ENCODE measurements at places on chromosomes 16 and 17.
A peak's percentile ranks its signal among the peaks of the same experiment; 100 is the strongest.

GRCh38 chr17:2821868-2822267, 25.6 kb downstream of the RAP1GAP2 start:
- no peak for DNase-seq

- DNase-seq, result no peak
These were observed 46.5 kb downstream of the AIPL1 start for GRCh38 chr17:6388416-6388815.

- no peak for DNase-seq
These were observed 793 bp upstream of the IRX3 start for GRCh38 chr16:54287131-54288029.

- no peak for DNase-seq
These were observed 1.3 kb downstream of the C17orf58 start for GRCh38 chr17:67994817-67995569.

DNA sequence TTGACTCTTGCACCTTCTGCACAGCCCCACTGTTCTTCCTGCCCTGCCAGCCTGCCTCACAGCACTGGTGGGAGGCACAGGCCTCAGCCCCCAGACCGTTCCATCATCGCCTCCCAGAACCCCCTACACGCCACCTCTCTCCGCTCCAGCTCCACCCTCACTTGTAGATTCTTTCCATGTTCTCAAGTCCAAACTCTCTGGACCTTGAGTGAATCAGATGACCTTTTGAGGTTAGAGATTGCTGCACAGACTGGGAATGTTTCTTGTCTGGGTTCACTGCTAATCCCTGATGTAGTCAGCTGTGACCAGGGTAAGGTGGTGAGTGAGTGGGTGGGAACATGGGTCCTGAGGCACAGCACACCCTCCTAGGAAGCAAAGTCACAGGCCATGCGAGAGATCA, 272.4 kb downstream of the IRF8 start:
- no peak for DNase-seq

- DNase-seq, result no peak
These were observed 20.1 kb downstream of the RAB11FIP3 start for GRCh38 chr16:445566-445965.

DNA sequence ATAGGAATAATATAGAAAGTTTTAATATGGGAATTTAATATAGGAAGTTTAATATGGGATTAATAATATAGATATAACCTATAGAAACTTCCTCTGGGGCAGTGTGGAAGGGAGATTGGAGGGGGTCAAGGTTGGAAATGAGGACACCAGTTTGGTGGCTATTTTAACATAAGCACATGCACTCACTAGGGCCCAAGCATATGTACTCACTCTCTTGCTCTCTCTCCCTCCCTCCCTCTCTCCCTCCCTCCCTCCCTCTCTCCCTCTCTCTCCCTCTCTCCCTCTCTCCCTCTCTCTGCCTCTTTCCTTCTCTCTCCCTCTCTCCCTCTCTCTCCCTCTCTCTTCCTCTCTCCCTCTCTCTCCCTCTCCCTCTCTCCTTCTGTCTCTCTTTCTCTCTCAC, 528.1 kb downstream of the NPIPA7 start:
- DNase-seq, result no peak

GRCh38 chr17:39325528-39326240, 75.7 kb downstream of the FBXL20 start:
- no peak for DNase-seq

- no peak for DNase-seq
These were observed 39.2 kb downstream of the IFT140 start for GRCh38 chr16:1572673-1573072.

DNA sequence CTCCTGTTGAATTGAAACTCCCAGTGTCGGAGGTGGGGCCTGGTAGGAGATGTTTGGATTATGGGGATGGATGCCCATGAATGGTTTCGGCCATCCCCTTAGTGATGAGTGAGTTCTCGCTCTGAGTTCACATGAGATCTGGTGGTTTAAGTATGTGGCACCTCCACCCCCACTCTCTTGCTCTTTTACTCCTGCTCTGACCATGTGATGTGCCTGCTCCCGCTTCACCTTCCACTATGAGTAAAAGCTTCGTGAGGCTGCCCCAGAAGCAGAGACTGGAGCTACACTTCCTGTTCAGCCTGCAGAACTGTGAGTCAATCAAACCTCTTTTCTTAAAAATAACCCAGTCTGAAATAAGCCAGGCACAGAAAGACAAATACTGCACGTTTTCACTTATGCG, 512.4 kb downstream of the HS3ST4 start:
- no peak for DNase-seq

GRCh38 chr17:68514831-68515635, 2.8 kb downstream of the PRKAR1A start:
- DNase-seq, result no peak

- DNase-seq, result no peak
These were observed 7.0 kb upstream of the CBFA2T3 start for GRCh38 chr16:88983771-88984687.

- DNase-seq, result peak; percentile 10
These were observed 18.3 kb upstream of the WFIKKN2 start for GRCh38 chr17:50816771-50817751.

DNA sequence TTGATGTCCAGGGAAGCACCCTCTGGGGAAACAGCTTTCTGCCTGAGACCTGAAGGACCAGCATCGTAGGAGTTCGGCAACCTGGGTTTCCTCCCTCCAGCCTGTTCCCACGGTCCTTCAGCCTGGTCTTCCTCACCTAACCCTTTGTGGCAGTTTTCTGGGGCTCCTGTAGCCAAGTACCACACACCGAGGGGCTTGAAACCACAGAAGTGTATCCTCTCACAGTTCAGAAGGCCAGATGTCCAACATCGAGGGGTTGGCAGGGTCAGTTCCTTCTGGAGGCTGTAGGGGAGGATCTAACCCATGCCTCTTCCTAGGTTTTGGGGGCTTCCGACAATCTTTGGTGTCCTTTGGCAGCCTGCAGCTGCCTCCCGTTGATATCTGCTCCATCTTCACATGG, 381.0 kb upstream of the TNRC6C start:
- no peak for DNase-seq

- no peak for DNase-seq
These were observed 226.0 kb upstream of the C16orf82 start for GRCh38 chr16:26840691-26841090.

- no peak for DNase-seq
These were observed 48.9 kb downstream of the VMP1 start for GRCh38 chr17:59756236-59756818.

DNA sequence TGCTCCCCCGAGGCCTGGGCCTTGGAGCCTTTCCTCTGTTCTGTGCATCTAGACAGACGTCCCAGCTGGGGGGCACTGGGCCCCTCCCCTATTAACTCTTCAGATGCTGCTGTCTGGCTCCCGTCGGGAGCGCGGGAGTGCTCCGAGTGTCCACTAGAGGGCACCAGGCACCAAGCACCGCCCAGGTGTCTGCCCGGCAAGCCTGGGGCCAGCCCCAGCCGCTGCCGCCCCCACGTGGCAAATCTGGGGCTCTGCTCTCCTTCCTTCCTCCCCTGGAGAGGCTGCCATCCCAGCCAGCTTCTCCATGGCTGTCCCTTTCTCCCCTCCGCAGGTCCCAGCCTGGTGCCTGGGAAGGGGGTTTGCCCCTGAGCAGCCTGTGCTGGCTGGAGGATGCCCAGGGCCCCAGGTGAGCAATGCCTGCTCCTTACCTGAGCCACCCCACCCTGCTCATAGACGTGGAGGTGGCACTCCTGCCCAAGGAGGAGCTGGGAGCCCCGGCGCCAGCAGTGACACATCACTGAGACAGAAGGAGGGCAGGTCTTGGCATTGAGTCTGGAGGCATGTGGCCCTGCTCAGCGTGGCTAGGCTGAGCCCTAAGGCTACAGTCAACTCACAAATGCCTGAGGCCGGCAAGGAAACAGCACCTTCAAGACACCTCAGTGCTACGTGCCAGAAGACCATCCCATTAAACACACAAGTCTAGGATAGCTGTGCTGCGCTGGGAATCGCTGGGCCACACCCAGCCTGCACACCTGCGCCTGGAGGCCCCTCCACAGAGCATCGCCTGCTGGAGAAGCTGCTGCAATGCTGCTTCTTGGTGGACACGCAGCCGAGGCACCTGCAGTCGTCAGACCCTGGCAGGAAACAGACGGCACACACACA, 19.7 kb downstream of the TMEM235 start:
- peak; percentile 60 for DNase-seq

DNA sequence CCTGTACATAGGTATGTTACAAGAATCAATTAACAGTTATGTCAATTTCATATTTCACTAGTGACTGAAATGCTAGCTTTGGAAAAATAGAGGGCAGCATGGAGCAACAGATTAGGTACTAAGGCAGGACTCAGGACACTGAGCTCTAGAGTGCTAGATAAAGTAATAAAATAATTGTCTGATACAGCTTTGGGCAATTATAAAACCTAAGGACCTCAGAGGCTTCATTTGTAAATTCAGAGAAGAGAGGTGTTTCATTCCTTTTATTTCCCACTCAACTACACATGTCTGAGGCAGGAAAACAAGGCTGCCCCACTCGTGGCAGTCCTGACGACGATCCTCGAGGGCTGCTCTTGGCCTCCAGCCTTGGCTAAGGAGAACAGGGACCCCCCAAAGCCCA, 81.5 kb downstream of the CA4 start:
- DNase-seq, result no peak

DNA sequence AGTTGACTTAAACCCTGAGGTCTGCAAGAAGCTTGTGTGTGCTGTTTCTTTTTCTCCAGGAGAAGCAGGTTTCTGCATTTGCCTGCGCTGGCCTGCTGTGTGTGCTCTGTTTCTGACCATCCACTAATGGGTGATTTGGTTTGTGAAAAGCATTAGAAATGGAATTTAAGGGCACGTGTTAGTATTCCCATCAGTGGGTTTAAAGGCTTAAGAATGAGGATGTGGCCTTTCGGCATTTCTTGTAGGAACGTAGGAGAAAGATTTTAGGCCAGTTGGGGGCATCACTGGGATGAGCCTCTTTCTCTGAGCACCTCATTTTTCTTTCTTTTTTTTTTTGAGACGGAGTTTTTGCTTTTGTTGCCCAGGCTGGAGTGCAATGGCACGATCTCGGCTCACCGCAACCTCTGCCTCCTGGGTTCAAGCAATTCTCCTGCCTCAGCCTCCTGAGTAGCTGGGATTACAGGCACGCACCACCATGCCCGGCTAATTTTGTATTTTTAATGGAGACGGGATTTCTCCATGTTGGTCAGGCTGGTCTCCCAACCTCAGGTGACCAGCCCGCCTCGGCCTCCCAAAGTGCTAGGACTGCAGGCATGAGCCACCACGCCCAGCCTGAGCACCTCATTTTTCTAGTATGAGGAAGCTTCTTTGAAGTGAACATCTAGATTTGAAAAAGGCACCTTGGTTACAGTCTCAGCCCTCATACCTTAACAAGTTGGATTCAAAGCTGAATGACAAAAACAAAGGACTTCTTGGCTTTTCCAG, 110.3 kb downstream of the BANP start:
- DNase-seq, result no peak

GRCh38 chr17:33054412-33054811, 62.8 kb downstream of the SPACA3 start:
- DNase-seq, result no peak

- no peak for DNase-seq
These were observed 232.0 kb downstream of the SNX29 start for GRCh38 chr16:12208341-12209035.

- no peak for DNase-seq
These were observed 85.3 kb upstream of the ATP2A3 start for GRCh38 chr17:4049546-4049945.

- no peak for DNase-seq
These were observed 27.5 kb downstream of the UNC13D start for GRCh38 chr17:75816693-75817092.

DNA sequence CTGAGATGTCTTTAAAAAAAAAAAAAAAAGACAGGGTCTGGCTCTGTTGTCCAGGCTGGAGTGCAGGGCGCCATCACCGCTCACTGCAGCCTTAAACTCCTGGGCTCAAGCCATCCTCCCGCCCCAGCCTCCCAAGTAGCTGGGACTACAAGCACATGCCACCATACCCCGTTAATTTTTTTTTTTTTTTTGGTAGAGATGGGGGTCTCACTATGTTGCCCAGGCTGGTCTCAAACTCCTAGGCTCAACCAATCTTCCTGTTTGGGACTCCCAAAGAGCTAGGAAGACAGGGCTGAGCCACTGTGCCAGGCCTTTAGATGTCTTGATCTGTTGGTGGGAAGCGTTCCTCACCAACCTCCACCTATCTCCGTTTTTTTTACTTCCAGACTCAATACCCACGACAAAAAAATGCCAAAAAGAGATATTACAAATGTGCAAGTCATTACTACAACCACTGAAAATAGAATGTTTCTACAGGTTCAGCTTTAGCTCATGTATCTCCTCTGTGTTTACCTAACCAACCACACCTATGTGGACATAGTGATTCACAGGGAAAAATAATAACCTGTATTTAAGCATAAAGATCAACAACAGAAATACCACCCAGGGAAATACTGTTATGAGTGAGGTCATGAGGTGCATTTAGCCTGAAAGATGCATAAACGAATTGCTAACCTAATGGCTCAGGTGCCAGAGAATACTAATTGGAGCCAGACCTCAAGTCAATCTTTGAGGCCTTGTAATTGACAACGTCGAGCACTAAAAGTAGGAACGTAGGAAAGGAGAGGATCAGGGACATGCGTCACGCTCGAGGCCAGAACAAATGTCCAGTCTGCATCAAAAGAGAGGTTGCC, 22.6 kb downstream of the NACA2 start:
- no peak for DNase-seq

DNA sequence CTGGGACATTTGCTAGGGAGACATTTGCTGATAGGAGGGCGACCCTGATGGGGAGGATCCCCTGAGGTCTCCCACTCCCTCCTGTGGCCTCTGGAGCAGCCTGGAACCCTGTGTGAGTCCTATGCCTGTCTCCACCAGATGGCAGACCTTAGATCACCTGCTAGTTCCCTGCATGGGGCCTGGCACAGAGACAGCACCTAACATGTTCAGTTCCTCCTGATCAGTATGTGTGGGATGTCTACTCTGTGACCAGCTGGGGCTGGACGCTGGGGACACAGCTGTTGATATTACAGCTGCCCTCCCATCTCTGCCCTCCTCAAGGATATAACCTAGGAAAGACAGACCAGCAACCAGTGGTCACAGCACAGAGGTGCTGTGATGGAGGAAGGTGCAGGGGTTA, 1.1 kb upstream of the ADCY7 start:
- no peak for DNase-seq

DNA sequence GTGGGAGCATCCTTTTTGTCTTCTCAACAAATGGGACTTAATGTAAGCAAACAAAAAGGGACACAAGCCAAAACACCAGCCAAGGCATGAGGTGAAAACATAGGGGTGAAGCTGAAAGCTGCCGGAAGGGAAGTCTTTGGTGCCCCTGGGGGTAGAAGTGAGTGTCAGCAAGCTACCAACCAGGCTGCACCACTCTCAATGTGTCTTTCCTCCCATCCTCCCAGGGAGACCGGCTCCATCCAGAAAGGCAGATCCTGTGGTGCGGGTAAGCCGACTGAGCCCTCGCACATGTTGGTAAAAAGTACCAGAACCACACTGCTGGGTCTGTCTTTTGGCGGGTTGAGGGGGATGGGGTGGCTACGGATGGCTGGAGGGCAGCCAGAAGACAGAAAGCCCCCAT, 52.0 kb upstream of the SREBF1 start:
- no peak for DNase-seq

- no peak for DNase-seq
These were observed 6.7 kb upstream of the PHKG2 start for GRCh38 chr16:30741461-30741914.
